ENCODE measurements at places on chromosomes 4 and X.
A peak's percentile ranks its signal among the peaks of the same experiment; 100 is the strongest.

DNA sequence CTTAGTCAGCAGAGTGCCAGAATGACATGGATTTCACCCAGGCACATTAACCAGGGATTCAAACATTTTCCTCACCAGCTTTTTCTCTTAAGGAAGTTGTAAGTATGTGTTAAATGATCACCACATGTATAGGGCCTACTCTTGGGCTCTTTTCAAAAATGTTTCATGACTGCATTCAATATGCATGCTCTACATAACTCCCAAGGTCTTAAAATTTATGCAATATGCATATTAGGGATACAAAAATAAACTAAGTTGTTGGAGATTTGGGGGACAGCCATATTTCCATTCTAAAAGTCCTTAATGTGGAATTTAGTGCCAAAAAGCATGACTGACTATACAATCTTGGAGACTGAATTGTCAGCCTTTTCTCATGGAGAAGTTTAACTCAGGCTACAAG, 25.0 kb upstream of the TRPC5OS start:
- DNase-seq: no peak

GRCh38 chr4:13535118-13535517, 9.2 kb downstream of the NKX3-2 start:
- DNase-seq: no peak

- no peak for DNase-seq
Measured at GRCh38 chr4:108889696-108890483, 127.0 kb upstream of the ETNPPL start.

GRCh38 chrX:68234171-68234910, 199.0 kb downstream of the OPHN1 start:
- no peak for DNase-seq

GRCh38 chr4:6502147-6502546, 29.7 kb upstream of the PPP2R2C start:
- no peak for DNase-seq

- DNase-seq: no peak
Measured at GRCh38 chr4:154064244-154064643, 275.4 kb upstream of the SFRP2 start.

GRCh38 chr4:61447918-61448317, 247.8 kb downstream of the ADGRL3 start:
- no peak for DNase-seq

DNA sequence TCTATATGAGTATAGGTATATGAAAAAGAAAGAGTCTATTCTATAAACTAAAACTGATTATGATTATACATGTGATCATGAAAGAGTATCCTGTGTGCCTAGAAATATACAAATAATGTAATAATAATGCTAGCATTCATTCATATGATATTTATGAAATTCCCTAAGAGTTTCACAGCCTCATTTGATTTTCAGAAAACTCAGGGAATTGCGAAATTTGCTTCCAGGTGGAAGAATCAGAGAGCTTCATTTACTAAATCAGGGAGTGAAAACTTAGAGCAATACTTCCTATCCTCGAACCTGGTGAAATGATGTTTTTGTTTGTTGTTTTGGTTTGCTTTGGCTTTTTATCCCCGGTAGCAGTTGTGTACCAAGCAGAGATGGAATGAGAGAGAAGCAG, 1105.7 kb upstream of the SLIT2 start:
- DNase-seq: no peak

- no peak for DNase-seq
Measured at GRCh38 chr4:7767966-7768365, 171.7 kb downstream of the AFAP1 start.

GRCh38 chr4:165360985-165361670, 17.7 kb upstream of the CPE start:
- DNase-seq: no peak

GRCh38 chr4:14431155-14432134, 570.8 kb upstream of the CPEB2 start:
- DNase-seq: no peak

GRCh38 chr4:116539744-116540143, 545.6 kb downstream of the TRAM1L1 start:
- DNase-seq: no peak

DNA sequence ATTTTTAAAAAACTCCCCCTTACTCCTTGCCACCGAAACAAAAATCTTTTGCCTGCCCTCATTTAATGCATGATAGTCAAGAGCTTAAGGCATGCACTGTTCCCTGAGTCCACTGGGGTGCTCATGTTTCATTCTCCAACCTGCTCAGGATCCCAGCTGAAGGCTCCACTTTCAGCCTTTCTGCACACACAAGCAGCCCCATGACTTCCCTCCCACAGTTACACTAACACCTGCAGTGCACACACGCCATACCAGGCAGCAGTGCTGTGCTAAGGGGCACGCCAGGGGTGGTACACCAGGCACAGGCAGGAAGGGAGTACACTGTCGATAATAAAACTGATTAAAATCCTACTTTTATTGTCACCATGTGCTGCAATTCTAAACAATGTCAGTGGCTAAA, 385.2 kb downstream of the BMPR1B start:
- no peak for DNase-seq

DNA sequence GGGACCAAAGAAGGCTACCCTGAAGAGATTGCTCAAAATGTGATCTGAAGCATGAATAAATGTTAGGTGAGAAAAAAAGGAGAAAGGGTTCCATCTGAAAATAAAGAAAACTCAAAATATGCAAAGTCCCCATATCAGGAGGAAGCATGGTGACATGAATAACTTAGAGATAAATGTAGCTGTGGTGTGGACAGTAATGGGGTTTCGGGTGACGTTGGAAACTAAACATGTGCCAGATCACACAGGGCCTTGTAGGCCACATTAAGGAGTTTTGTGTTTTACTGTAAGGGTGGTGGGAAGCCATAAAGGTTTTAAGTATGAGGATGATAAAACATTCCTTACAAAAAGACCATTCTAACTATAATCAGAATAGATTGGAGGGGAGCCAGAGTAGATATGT, 40.3 kb upstream of the ACSL4 start:
- DNase-seq: no peak

DNA sequence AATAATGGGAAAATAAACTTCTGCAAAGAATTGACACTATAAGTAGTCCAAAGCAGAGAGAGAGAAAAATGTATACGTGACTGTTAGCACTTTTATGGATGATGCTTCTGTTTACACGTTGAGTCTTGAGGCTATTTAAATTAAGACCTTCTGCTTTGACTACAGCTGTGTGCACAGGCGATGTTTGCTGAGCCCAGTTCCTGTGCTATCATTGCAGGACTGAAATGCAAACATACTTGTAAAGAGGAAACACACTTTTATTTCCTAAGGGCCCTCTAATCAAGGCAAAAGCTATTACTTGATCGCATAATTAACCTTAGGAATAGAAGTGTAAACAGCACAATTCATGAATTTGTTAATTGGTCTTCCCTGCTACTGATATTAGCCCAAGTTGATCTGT, 226.9 kb downstream of the FBXW7 start:
- no peak for DNase-seq

DNA sequence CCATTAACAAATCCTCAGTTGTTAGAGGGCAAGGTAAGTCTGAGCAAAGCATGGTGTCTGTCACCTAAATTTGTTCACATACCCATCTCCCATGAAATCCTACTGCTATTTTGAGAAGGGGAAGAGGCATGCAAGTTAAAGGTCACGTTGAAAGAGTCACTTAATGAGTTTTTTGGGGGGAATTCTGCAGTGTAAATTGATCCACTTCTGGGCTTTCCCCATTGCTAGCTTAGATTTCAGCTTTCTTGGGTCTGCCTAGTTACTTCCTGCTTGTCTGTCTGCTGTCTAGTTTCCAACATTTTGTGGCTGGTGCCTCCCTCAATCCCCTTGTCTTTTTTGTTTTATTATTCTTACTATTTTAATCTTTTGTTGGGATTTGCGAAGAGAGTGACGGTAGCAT, 32.0 kb downstream of the CEP135 start:
- DNase-seq: no peak

DNA sequence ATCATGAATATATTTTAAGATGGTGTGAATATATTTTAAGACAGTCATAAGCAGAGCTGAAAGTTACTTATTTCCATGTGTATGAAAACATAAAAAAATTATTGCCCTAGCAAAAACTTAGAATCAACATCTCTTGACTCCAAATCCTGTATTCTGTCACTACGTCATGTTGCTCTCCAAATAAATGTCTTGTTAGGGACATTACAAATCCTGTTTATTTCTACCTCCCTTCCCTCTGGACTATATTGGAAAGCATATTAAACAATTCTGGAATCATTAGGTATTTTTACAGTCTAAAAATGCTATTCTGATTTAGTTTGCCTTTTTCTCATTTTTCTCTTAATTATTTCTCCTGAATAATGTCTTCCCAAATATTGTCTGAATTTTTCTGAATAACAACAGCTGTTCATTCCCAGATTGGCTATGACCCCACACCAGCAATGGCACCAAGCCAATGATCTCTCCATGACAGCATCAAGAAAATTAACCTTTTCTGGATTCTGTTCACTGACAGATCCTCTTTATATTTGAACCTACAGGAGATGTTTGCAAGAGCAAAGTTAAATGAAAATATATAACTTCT, 523.1 kb downstream of the IQCM start:
- no peak for DNase-seq

- no peak for DNase-seq
Measured at GRCh38 chr4:3031357-3032082, 42.8 kb downstream of the HTT-AS start.

- DNase-seq: no peak
Measured at GRCh38 chrX:103398421-103398864, 22.1 kb downstream of the BEX3 start.

- no peak for DNase-seq
Measured at GRCh38 chr4:180434131-180434895, 1808.9 kb upstream of the TENM3 start.

DNA sequence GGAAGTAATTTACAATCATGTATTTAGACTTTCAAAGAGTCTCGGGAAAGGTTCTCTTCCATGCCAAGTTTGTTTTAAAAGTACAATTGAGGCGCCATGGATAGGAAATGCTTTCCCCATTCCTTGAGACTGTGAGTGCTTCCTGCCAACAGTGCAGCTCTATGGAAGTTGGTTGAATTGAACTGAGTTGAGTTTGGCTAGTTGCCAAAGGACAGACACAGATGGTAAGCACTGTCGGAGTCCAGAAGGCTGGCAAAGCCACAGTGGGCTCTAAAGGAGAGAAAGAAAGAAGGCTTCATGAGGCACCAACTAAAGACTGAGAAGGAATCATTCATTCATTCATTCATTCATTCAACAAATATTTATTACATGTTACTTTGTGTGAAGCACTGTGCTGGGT, 4.3 kb upstream of the KCNE5 start:
- DNase-seq: peak; percentile 1

DNA sequence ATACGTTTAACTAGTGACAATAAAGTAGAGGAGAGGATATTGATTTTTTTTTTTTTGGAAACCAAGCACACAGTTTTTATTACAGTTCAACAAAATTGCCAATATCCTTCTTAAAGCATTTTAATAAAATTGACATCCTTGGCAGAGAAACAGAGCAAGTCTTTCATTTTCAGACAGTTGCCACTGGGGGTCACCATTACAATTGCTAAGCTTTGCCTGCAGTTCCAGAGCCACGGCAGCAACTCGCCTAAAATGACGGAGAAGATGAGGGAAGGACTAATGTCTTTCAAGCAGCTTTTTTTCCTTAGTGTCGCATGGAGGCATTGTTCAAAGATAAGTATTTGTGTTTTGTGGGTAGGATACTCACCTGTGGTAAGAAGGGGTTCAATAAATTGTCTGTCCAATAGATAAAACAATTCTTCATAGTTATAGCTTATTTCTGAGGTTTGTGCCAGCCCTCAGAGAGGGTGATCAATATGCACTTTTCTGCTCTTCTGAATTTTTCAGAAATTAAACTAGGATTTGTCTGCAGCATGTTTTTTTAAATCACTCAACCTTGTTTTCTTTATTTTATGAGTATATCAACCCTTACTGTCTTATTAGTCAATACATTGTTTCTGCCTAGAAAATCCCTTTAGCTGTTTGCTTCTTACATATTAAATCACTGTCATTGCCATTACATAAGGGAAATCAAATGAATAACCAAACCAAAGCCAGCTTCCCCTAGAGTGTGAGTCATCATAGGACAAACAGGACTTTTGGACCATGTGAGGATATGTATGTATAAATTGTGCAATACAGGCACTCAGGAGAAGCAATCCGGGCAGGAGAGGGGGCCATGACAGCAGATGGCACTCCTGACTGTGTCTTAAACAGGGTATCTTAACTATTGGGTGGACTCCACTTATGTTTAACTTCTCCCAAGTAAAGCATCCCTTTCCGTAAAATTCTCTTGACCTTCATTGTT, 508.1 kb upstream of the ARX start:
- DNase-seq: no peak

GRCh38 chr4:184030036-184030435, 124.9 kb downstream of the STOX2 start:
- DNase-seq: no peak

- DNase-seq: no peak
Measured at GRCh38 chr4:155883895-155884294, 17.8 kb upstream of the ASIC5 start.

DNA sequence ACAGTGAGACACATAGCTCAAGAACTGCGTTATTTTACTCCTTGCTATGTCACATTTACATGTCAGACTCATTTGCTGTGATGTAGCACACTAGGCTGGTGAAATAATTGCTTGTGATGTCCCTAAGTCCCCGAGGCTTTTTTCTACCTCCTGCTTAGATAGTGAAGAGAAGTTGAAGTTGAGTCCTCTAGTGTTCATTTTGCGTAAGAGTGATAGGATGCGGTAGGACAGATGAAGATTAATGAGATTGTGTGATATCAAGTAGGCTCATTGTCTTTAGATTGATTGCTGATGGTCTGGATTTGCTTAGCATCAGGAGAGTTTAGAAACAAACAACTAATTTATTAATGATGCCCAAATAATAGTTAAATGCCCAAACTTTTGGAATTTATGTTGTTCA, 173.6 kb upstream of the NUDT6 start:
- DNase-seq: no peak

DNA sequence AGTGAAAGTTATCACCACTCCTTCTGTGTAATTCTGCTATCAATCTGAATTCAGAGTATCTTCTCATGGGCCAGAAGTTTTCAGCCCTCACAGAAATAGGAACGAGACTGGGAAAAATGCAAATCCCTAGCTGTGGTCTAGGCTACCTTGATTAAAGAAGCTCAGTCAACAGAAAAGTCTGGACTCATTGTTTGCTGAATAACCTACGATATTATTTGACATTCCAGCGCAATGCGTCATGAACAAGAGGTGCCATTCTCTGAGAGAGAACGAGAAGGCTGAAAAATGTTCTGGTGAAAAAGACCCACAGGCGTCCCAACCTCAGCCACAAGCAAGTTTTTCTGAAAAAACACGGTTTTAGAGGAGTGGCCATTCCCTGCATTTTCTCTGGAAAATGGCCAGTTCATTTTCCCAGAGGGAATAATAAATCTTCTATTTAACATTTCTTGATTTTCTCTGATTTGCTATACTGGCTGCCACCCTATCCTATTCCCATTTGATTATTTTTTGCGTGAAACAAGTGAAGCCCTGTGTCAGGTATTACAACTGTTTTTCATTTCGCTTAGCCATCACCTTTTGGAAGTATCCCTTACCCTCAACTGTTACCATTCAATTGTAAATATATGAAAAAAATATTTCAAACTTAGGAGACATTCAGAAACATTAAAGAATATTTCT, 1117.6 kb upstream of the PRKX start:
- DNase-seq: no peak

All from nucleus accumbens (tissue), 56 donors.